Activated naive CD4-positive, alpha-beta T cell (primary cell): ENCODE measurements at places on chromosomes 3 and 15.

DNA sequence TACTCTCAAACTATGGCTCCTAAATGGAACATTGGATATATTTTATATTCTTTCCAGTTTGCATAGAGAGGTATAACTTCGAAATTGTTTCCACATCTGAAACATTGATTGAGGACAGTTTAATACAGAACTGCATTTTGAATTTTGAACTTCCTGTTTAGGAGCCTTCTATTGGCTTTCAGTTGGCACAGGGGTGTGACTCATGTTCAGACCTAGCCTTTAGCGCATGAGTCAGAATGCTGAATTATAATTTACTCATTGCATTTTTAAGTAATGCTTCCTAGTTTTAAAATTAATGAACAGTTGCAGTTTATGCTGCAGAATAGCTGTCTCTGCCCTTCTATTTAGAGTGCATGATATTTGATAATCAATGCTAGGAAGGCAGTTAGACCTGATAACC lies 751.7 kb downstream of the CADM2 start:
- DNase-seq, result no peak

- DNase-seq, result no peak
Observed at GRCh38 chr3:72440491-72440890, 407.8 kb downstream of the SHQ1 start.

GRCh38 chr15:83320404-83320803 lies 35.9 kb upstream of the BNC1 start:
- DNase-seq, result no peak

GRCh38 chr3:44011680-44012079 lies 230.0 kb upstream of the TOPAZ1 start:
- DNase-seq, result no peak

- no peak for DNase-seq
Observed at GRCh38 chr3:46080124-46080968, 53.1 kb upstream of the XCR1 start.
